ENCODE measurements at places on chromosomes 2 and 18.

- no peak for DNase-seq
Observed at GRCh38 chr2:207784898-207785297, 15.2 kb upstream of the FZD5 start.

- DNase-seq: no peak
Observed at GRCh38 chr2:102513355-102513939, 40.4 kb downstream of the SLC9A4 start.

DNA sequence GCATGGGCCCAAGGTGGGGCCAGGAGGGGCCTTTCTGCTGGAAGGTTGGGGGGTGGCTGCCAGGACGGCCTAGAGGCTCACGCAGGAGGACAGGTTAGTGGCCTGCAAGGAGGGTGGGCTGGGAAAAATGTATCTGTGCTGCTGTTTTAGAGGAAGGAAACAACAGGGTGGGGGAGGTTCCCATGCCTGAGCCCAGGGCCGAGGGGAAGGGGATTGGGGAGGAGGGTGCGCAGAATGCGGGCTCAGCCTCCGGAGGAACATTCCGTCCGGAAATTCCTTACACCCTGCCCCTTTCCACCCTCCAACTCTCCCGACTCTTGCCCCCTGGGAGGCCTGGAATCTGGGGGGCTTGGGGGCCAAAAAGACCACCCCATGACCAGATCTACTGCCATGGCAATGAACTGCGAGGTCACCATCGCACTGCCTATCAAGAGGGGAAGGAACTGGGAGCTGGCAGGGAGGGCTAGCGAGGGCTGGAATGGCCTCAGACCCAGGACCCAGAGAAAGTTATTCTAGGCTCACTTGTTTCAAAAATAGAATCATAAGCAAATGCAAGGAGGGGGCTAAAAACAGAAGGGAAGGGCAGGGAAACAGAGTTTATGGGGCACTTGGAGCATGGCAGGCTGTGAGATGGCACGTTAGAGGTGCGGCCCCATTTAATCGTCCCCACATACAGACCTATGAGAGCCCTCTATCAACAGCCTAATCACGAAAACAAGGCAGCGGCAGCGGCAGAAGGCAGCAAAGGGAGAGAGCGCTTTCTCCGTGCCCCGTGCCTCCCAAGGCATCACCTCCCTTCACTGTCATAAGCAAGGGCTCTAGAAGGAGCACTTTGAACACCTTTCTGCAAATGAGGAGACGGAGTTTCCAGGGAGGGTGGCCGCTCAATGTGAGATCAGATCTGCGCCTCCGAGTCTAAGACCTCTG is 90.4 kb downstream of the TNS1 start:
- DNase-seq: no peak

DNA sequence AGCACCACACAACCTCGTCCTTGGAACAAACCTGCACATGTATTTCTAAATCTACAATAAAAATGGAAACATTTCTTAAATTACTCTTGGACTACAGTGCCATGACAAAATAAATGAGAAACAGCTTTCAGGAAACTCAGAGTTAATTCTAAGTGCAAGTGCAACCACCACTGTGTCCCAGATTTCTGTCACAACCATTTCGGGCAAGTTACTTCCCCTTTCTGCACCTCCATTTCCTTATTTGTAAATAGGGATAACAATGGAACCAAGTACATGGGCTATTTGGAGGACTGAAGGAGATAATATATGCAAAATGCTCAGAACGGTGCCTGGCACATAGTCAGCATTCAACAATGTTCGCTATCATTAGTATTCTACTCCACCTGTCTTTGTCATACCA is 93.2 kb downstream of the CACNB4 start:
- no peak for DNase-seq

DNA sequence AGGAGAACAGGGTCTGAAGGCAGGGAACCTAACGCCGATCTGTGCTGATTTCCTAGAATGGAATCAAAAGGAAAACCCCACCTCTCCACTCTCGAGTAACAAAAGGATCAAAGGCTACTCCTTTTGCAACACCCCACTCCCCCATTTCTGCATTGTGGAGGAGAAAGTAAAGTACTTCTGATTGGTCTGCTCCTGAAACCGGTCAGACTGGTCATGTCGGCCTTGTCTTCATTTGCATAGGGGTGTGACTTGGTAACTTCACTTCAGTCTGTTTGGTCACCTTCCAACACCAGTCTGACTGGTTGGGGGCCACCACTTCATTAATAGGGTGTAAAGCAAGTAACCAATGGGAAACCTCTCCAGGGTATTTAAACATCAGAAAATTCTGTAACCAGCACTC is 771.9 kb downstream of the ERBB4 start:
- DNase-seq: no peak

DNA sequence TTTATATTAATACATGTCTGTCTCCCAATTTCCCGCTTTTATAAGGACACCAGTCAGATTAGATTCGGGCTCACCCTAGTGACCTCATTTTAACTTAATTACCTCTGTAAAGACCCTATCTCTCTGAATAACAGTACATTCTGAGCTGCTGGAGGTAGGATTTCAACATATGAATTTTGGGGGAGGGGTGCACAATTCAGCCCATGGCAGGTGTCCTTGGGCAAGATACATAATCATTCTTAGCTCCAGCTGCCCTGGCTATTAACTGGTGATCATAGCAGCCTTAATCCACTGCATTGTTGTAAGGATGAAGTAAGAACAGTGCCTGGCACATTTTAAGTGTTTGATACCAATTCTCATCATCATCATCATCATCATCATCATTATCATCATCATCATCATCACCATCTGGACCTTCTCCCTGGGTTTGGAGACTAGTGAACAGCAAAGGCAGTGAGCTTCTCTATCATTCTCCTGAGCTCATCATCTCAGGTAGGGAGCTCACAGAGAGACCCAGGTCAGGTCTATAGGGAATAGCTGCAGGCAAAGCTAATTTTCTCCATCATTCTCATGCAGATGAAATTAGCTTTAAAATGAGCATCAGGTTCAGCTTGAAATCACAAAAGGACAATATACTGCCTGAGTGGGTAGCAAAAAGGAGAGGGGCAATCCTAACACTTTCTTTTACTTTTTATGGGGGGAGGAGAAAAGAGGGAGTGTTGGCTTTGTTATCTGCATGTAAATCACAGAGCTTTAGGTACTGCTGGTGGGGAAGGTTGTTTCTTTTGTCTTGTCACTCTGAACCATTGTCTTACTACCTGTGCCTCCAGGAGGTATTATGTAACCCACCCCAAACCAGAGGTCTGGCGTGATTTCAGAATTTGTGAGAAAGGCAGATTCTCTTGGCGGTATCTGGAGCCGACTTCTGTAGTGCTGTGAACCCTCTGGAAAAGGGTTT is 125.5 kb upstream of the SPRED2 start:
- DNase-seq: no peak

GRCh38 chr2:212766921-212767320 is 228.3 kb upstream of the ERBB4 start:
- no peak for DNase-seq

DNA sequence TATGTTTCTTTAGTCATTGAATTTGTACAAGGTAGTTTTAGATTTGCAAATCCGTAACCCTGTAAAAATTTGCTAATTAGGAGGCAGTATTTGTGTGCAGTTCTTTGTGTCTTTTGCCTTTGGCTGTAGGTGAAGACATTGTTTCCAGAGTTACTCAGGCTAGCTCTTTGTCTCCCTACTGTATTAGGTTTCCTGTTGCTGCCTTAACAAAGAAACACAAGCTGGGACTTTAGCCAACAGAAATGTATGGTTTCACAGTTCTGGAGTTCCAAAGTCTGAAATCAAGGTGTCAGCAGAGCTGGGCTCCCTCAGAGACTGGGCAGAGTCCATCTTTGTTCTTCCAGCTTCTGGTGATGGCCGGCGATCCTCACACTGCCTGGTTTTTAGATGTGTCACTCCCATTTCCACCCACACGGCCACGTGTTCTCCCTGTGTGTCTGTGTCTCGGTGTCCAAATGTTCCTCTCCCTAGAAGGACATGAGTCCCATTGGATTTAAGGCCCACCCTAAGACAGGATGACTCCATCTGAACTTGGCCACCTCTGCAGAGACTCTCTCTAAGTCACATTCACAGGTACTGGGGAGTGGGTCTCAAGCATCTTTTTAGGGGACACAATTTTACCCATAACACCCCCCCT is 309.7 kb downstream of the GALR1 start:
- no peak for DNase-seq

- no peak for DNase-seq
Observed at GRCh38 chr2:127048618-127048935, 58.4 kb downstream of the BIN1 start.

- DNase-seq: no peak
Observed at GRCh38 chr2:233065954-233066470, 5.9 kb downstream of the INPP5D start.

- no peak for DNase-seq
Observed at GRCh38 chr2:126802316-126802715, 96.4 kb upstream of the TEX51 start.

GRCh38 chr2:54757500-54757899 is 34.0 kb downstream of the EML6 start:
- no peak for DNase-seq

DNA sequence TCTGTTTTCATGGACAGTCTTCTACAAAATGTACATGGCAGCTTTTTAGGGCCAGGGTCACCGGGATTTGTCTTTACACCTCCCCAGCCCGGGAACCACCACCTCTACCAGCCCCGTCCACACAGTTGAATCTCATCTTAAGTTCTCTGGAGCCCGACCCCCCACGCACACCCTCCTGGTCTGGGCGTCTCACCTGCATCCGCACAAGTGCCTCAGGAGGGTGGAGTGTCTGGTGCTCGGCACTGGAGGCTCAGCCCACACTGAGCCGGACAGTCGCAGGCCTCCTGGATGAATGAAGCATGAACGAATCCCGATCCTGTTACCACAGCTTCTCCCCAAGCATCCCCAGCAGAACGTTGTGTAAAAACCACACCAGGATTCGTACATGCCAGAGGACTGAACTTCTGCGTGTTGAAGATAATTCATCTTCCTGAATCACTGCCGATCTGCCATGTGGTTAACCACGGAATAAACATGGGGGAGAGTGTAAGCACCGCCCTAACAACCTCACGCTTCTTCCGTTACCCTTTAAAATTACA is 162.0 kb downstream of the RTP5 start:
- peak; percentile 14 for DNase-seq

DNA sequence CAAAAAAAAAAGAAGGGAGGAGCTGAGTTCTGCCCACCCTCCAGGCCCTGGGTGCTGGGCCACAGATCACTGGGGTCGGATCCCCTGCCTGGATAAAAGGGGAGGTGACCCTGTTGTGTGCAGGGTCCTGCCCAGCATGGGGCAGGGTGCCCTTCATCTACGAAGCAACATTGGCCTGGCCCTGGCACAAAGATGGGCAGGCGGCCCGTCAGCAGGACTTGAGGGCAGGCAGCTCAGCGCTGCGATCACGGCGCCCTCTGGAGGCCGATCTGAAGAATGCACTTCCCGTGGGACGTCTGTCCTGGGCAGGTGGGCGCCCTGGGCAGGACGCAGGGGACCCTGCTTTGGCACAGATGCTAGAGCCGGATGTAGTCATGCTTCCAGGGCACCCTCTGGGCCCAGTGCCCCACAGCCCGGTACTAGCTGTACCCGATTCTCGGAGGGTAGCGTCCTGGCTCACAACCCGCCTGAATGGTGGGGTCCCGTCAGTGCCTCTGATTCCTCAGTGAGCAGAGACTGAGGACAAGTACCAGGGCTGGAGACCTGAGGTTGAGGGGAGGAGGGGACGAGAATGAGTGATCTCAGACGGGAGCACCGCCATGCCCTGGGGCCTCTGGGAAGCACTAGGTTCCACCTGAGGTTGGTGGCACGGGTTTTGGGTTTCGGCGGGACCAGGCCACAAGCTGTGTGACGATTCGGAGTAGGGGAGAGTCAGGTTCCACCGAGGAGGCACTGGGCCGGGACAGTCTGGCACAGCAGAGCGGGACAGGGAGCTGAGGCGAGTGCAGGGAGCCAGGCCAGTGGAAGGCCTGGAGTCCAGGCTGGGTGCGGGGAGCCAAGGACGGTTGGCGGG is 18.0 kb downstream of the ARID5A start:
- peak; percentile 67 for DNase-seq

- no peak for DNase-seq
Observed at GRCh38 chr2:96546797-96547196, 10.2 kb downstream of the ARID5A start.

GRCh38 chr2:47038656-47039488 is 116.2 kb downstream of the STPG4 start:
- DNase-seq: peak; percentile 9

DNA sequence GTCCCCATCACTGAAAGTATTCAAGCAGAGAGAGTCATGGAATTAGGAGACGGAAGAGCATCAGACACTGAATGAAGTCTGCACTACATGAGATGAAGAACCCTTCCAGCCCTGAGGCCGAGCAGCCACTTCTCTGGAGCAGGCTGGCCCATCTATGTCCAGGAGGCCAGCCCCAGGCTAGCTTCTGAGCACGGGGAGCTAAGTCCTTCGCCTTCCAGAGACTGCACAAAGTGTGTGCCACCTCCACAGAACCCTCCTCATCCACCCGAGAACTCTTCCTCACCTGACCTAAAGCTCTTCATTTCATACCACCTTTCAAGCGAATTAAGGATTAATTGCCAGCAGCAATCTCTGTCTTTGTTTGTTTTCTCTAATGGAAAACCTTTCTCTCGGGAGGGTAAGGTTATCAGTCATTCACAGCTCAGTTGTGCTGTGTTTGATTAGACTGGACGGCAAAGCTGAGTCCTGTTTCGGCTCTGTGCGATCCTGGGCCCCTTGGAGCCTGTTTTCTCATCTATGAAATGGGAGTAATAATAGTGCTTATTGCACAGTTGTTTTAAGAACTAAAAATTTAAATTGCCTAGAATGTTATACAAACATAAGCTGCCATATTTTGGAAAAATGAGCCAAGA is 38.0 kb downstream of the SCTR start:
- DNase-seq: no peak

GRCh38 chr2:96832754-96833507 is 10.9 kb downstream of the ANKRD23 start:
- DNase-seq: no peak

DNA sequence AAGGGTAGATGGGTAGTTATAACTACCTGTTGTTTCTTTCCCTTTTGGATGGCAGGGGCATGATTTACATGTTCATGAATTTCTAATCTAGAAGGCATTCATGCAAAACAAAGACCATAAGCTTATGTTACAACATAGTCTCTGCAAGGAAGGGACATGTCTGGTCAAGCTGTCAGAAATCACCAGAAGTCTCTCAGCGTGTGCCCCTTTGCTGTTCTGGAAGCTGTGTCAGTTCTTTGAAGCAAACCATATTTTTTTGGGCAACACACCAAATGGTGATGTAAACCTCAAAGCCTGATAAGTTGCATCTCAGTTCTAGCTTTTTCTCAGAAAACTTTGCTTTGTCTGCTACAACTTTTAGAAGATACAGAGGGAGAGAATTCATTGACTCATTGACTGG is 173.5 kb upstream of the CTAGE1 start:
- no peak for DNase-seq

GRCh38 chr18:59575995-59576394 is 121.2 kb downstream of the CCBE1 start:
- DNase-seq: no peak
